ENCODE measurements at places on chromosomes 4 and X.
A peak's percentile ranks its signal among the peaks of the same experiment; 100 is the strongest.

- DNase-seq, result no peak
These were observed 54.9 kb downstream of the REELD1 start for GRCh38 chr4:146269228-146269653.

DNA sequence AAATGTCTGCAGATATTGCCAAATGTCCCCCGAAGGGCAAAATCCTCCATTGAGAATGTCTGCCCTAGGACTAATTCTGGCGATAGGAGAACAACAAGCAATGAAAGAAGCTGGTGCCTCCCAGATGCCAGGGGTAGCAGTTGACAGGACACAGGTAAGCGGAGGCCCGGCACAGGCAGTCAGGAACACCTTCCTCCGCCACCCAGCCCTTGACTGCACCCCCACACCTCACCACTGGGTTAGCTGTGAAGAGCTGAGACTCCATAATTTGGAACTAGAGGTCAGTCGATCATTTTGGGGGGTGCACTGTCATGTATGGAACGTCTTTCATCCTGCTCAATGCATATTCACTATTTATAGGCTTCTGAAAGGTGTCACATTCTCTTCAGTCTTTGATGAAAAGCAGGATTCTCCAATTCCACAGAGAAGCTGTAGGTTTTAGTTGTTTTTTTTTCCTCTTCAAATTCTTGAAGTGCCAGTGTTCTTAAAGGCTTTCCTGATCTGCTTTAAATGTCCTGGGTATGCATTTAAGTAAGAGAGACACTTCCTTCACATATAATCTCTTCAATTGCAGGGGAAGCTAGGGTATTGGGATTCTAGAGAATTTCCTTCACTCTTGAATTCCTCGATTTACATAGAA lies 111.6 kb upstream of the ZFP42 start:
- DNase-seq, result no peak

- no peak for DNase-seq
These were observed 90.4 kb downstream of the MOSPD2 start for GRCh38 chrX:14963447-14964236.

GRCh38 chr4:90118527-90119195 lies 8.5 kb upstream of the CCSER1 start:
- no peak for DNase-seq

DNA sequence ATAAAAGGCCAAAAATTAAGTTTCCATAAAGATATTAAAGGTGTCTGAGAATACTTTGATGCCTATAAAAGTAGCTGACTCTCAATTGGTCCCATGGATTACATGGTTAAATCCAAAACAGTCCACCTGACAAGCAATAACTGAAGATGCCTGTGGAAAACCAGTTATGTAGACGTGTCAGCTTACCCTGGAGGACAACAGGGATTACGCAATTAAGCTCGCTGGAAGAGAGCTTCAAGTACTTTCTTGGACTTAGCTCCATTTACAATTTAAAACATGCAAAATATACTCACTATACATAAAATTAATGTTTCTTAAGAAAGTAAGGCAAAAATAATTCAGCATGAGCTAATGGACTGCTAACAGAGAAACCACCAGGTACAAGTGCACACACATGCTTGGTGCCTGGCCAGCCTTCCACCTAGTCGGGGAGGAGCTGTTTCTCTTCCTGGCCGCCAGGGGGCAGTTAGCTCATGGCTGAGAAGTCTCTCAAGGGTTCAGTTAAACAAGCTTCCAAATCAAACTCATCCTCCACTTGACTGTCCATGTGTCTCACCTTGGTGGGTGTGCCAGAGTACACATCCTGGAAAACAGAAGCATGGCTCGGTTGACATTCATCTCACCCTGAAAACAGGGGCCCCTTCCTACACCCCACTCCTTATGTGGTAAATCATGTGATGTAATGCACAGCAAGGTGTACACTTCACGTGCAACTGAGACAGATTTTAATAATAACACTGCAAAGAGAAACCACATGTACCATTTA lies 9.2 kb upstream of the FAM53A start:
- DNase-seq, result peak; percentile 80

DNA sequence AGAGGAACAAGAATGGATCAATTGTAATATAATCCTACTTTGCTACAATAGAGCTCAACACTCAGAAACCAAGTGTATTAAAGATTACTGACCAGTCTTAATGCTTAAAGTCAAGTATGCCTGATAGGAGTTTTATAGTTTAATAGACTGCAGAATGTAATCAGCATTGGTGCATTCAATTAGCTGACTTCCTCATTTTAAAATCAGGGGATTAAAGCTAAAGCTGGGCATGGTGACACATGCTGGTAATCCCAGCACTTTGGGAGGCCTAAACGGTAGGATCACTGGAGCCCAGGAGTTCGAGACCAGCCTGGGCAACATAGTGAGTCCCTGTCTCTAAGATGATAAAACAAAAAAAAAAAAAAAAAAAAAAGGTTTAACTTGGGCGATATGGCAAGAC lies 10.8 kb downstream of the HNRNPDL start:
- peak; percentile 12 for DNase-seq

DNA sequence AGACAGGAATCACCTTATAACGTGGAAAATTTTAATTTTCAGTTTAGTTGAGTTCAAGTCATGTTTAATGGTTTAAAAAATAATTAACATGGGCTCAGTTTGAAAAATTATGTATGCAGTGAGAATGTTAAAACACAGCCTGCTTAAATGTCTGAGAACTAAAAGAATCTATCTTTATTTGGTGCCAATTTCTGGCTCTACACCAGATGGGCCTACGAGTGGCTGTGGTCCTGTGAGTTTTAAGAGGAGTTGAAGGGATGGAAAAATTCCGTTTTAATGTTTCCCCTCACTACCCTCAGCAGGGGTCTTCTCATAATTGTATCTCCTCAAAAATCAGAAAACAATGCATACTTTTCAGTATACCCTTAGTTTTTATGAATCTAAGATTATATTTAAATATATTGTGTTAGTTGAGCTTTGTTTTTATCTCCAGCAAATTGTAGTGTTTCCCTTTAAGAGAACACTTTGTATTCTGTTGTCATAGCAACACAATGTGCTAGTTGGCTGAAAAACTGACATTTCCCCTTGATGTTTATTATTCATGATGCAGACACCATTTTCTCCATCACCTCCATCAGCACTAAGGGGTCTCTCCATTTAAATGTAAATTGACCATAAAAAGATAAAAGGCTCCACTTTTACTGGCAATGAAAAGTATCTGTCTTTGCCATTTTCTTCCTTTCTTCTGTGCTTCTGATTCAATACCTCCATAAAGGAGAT lies 393.5 kb upstream of the GRIA3 start:
- no peak for DNase-seq

- DNase-seq, result no peak
These were observed 46.9 kb upstream of the SYTL5 start for GRCh38 chrX:37959212-37960021.
